ENCODE measurements at places on chromosomes 5 and 9. TPM values are rescaled to one million over a fixed set of nuclear protein-coding genes. Genes with fewer than 3 reads are reported as not detected.

The PCDHGA11 gene
- 3.3 TPM for total RNA-seq

The ACOT12 gene
- 0.53 TPM for total RNA-seq

The PRDM12 gene
- total RNA-seq: not detected

- no peaks in the 10 kb centered on the region for H3K4me1 ChIP-seq
- H3K4me3 ChIP-seq: no peak overlapping the region
- DNase-seq: no peak
Observed at GRCh38 chr9:75471549-75472114, 383.3 kb downstream of the OSTF1 start.

DNA sequence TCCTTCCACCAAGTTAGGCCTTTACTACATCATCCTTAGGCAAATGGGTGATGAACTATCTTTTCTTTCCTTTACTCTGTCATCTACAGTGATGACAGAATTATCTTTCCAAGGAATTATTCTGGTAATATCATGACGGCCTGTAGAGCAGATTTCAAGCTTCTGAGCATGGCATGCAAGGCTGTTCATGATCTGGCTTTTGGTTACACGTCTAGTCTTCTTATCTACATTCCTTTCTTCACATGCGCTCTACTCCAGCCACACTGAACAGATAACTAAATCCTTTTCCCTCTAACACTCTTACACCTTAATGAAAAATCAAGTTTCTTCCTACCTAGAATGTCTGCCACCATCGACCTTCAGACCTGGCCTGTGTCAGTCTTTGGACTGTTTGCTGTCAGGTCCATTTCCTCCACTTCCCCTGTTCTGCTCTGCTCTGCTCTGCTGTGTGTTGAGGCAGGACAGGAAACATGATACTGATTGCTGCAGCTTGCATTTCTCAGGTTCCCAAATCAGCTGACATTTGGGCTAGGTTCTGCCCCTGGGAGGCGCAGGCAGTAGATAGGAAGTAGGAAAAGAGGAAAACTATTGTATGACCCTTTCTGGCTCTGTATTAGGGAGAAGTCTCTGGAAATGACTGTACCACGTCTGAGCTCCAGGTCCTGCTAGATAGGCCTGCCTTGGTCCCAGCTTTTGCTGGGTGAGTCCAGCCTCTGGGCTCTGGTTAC is 4.2 kb downstream of the SCGB3A2 start:
- H3K27me3 ChIP-seq: no peaks in the 10 kb centered on the region
- no peak overlapping the region for H3K4me3 ChIP-seq
- DNase-seq: no peak
- no peak overlapping the region for H3K27ac ChIP-seq

- H3K4me3 ChIP-seq: no peak overlapping the region
- no peaks in the 10 kb centered on the region for H3K36me3 ChIP-seq
- H3K27ac ChIP-seq: peak overlapping the region; percentile 46
- H3K27me3 ChIP-seq: no peaks in the 10 kb centered on the region
- no peaks in the 10 kb centered on the region for H3K4me1 ChIP-seq
Observed at GRCh38 chr9:120966013-120966369, 39.4 kb upstream of the TRAF1 start.

DNA sequence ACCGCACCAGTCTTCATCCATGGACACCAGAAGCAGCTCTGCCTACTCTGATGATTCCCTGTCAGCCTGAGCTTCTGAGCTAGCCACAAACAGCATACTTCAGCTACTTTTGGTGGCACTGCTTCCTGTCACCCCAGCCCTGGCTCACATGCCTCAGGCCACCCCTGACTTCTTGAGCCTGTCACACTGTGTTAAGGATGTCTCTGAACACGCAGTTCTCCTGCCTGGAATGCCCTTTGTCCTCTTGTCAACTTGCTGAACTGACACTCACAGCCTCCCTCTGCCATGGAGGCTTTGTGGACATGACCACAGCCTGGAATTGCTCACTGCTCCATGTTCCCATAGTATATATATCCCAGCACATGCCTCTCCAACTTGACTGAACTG is 7.2 kb downstream of the MACROH2A1 start:
- peaks cover 67% of the 10 kb centered on the region for H3K4me1 ChIP-seq
- peaks cover 14% of the 10 kb centered on the region for H3K36me3 ChIP-seq
- no peaks in the 10 kb centered on the region for H3K27me3 ChIP-seq
- peak; percentile 41 for DNase-seq
- H3K27ac ChIP-seq: peak overlapping the region; percentile 24

DNA sequence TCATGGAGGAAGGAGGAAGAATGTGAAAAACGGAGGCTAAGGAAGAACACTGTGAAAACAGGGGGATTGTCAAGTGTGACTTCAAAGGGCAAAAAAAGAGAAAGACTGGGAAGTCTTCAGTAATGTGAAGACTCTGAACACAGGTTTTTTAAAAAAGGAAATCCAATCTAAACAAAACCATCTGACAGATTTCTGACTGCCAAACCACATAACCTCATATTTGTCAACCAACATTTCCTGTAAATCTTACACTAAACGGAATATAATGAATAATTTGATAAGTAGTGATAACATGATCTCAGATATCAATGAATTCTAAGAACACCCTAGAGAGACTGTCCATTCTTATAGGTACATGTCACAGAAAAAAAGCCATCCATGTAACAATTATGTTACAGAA is 124.7 kb downstream of the FBN2 start:
- no peak overlapping the region for H3K27ac ChIP-seq
- H3K4me3 ChIP-seq: no peak overlapping the region
- H3K36me3 ChIP-seq: no peaks in the 10 kb centered on the region
- DNase-seq: no peak
- no peaks in the 10 kb centered on the region for H3K27me3 ChIP-seq

- H3K27ac ChIP-seq: no peak overlapping the region
- H3K4me1 ChIP-seq: peaks cover 3% of the 10 kb centered on the region
- no peak overlapping the region for H3K4me3 ChIP-seq
- H3K36me3 ChIP-seq: no peaks in the 10 kb centered on the region
Observed at GRCh38 chr9:79565245-79565644, 6.5 kb upstream of the TLE4 start.

- peaks cover 28% of the 10 kb centered on the region for H3K4me1 ChIP-seq
- no peaks in the 10 kb centered on the region for H3K36me3 ChIP-seq
- H3K4me3 ChIP-seq: no peak overlapping the region
- DNase-seq: no peak
- no peak overlapping the region for H3K27ac ChIP-seq
- no peaks in the 10 kb centered on the region for H3K27me3 ChIP-seq
Observed at GRCh38 chr9:120934281-120934680, 7.7 kb upstream of the TRAF1 start.

DNA sequence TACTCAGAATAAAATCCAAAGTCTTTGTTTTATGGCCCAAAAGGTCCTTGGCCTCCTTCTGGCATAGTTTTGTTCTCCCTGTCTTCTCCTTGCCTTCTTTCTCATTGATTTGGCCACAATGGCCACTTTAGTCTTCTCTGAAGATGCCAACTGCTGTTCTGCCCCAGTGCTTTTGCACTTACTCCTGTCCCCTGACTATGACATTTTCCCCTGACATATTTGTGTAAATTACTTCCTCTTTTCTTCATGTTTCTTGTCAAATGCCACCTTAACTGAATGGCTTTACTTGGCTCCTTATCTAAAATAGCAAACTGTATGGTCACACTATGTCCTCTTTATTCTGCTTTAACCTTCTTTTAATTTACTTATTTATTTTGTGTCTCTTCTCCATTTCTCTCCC is 484.7 kb upstream of the ARRDC3 start:
- H3K27me3 ChIP-seq: no peaks in the 10 kb centered on the region
- no peak overlapping the region for H3K4me3 ChIP-seq
- H3K4me1 ChIP-seq: no peaks in the 10 kb centered on the region
- no peak for DNase-seq
- no peaks in the 10 kb centered on the region for H3K36me3 ChIP-seq
- H3K27ac ChIP-seq: no peak overlapping the region

GRCh38 chr5:170365011-170365410 is 24.2 kb downstream of the KCNMB1 start:
- no peak for DNase-seq
- no peaks in the 10 kb centered on the region for H3K4me1 ChIP-seq
- H3K4me3 ChIP-seq: no peak overlapping the region
- no peaks in the 10 kb centered on the region for H3K36me3 ChIP-seq
- no peak overlapping the region for H3K27ac ChIP-seq
- no peaks in the 10 kb centered on the region for H3K27me3 ChIP-seq

- DNase-seq: no peak
- H3K36me3 ChIP-seq: peaks cover 5% of the 10 kb centered on the region
- H3K27me3 ChIP-seq: no peaks in the 10 kb centered on the region
- no peaks in the 10 kb centered on the region for H3K4me1 ChIP-seq
- no peak overlapping the region for H3K4me3 ChIP-seq
Observed at GRCh38 chr9:32955655-32956478, 45.6 kb downstream of the APTX start.

All from gastrocnemius medialis (tissue), 4 donors.